ENCODE measurements at places on chromosomes 1 and 21. TPM values are rescaled to one million over a fixed set of nuclear protein-coding genes. Genes with fewer than 3 reads are reported as not detected.

Gene ELAVL4
- total RNA-seq: under 0.01 TPM

Gene DEPDC1
- total RNA-seq: 3.1 TPM

Gene DPYD
- total RNA-seq: 18.8 TPM

Gene C1orf185
- total RNA-seq: not detected

Gene FMN2
- 2.1 TPM for total RNA-seq

Gene CLIC6
- total RNA-seq: under 0.01 TPM

Gene ATP13A2
- 8.9 TPM for total RNA-seq

Gene MAEL
- total RNA-seq: 0.52 TPM

Gene SCAMP3
- 16.2 TPM for total RNA-seq

Gene IRF6
- 0.52 TPM for total RNA-seq

Gene SYCP1
- total RNA-seq: not detected

Gene LAMC2
- 0.52 TPM for total RNA-seq

Gene PROK1
- not detected for total RNA-seq

Gene PPM1J
- total RNA-seq: 1.0 TPM

Gene PLD5
- total RNA-seq: 0.52 TPM

Gene FAM72C
- total RNA-seq: not detected

Gene PTPN7
- total RNA-seq: 0.52 TPM

Gene RBM11
- not detected for total RNA-seq

Gene DIRAS3
- total RNA-seq: 1.6 TPM

Gene C1orf56
- total RNA-seq: 1.6 TPM

Gene TMCC2
- 15.1 TPM for total RNA-seq

Gene NCF2
- total RNA-seq: 8.9 TPM

Gene DNM3
- 2.6 TPM for total RNA-seq

Gene S100B
- 25.6 TPM for total RNA-seq

Gene PADI2
- total RNA-seq: 33.9 TPM

Gene PRKAA2
- 56.9 TPM for total RNA-seq

Gene PTPRC
- 15.7 TPM for total RNA-seq

Gene NBPF6
- not detected for total RNA-seq

Gene ABCG1
- 20.4 TPM for total RNA-seq

Gene C1orf35
- 4.7 TPM for total RNA-seq

Gene CAMSAP2
- total RNA-seq: 23.0 TPM

Gene SLFNL1
- total RNA-seq: 0.52 TPM

Gene SPRR2A
- not detected for total RNA-seq

Gene SLAMF8
- total RNA-seq: 1.6 TPM

Gene TPTE
- total RNA-seq: not detected

Gene FLG
- under 0.01 TPM for total RNA-seq

Gene PLA2G2F
- not detected for total RNA-seq

Gene RIMKLA
- total RNA-seq: 0.52 TPM

Gene FAM163A
- under 0.01 TPM for total RNA-seq

Gene KCNE2
- 1.6 TPM for total RNA-seq

Gene CD2
- total RNA-seq: under 0.01 TPM

Gene PRELP
- total RNA-seq: 1.0 TPM

Gene VWA1
- total RNA-seq: 11.0 TPM

Gene PADI6
- not detected for total RNA-seq

Gene TCHHL1
- total RNA-seq: not detected

Gene DIO1
- not detected for total RNA-seq

Gene PEA15
- 26.1 TPM for total RNA-seq

Measured in skeletal muscle tissue (tissue), 5 donors.